ENCODE measurements at places on chromosomes 1 and 21.

DNA sequence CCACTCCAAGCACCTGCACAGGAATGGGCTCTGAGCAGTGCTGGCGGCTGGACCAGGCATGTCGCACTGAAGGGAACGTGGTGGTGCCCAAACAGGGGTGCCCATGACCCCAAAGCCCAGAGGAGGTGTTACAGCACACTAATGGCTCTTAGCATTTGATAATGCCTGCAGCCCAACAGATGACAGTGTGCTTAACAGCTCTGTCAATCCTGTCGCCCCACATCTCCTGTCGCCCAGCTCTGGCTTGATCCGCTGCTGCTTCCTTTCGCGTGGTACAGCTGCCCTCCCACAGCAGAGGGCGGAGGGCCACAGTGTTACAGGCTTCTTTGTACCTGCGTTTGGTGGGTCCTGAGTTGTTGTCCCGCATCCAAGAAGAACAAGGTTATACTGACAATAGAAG, 32.2 kb upstream of the CR1L start:
- DNase-seq: no peak

DNA sequence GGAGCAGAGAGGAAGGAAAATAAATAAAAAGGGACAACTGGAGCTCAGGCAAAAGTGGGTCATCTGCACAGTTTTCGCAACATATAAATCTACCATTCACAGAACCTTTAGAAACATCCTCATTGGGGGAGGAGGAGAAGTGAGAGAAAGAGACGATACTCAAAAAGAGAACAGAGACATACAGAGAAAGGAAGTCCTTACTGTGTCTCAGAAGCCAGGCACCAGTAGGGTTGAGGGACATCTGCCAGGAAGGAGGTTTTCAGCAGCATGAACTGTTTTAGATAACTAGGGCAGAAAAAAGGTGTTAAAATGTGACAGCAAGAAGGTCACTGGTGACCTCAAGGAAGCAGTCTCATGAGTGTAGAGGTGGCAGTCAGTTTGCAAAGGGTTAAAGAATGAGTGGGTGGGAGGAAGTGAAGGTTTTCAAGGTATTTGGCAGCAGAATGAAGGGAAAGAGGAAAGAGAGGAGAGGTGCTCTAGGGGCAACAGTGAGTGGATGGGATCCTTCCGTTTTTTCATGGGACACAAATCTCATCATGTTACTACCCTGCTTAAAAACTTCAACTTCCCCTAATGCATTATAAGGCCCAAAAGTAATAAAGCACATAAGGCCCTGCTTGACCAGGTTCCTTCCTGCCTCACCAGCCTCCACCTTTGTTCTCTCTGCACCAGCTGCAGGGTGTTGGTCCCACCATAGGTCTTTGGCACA, 9.5 kb downstream of the JAK1 start:
- DNase-seq: peak; percentile 63

- peak; percentile 99 for DNase-seq
Measured at GRCh38 chr1:26692211-26692792, 3.5 kb upstream of the ARID1A start.

DNA sequence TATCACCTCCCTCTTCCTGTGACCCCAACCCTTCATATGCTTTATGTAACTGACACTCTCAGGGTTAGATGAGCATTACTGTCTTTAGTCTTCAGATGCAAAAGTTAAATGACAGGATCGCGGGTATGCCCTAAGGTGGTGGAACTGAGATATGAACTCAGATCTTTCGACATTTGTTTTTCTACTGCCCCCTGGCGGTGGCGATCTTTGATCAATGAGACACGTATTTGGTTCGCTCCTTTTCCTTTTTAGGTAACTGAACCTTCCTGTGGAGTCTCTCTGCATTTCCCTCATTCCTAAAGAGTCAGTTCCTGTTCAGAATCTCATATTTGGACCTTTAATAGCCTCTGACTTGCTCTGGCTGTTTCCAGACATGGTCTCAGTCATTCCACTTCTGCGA, 47.8 kb upstream of the ZP4 start:
- DNase-seq: no peak

- no peak for DNase-seq
Measured at GRCh38 chr21:42164818-42165217, 54.1 kb upstream of the ABCG1 start.
